ENCODE measurements at places on chromosomes 1 and 21.
A peak's percentile ranks its signal among the peaks of the same experiment; 100 is the strongest.

- no peak for DNase-seq
Measured at GRCh38 chr1:150730130-150730721, 9.5 kb upstream of the HORMAD1 start.

DNA sequence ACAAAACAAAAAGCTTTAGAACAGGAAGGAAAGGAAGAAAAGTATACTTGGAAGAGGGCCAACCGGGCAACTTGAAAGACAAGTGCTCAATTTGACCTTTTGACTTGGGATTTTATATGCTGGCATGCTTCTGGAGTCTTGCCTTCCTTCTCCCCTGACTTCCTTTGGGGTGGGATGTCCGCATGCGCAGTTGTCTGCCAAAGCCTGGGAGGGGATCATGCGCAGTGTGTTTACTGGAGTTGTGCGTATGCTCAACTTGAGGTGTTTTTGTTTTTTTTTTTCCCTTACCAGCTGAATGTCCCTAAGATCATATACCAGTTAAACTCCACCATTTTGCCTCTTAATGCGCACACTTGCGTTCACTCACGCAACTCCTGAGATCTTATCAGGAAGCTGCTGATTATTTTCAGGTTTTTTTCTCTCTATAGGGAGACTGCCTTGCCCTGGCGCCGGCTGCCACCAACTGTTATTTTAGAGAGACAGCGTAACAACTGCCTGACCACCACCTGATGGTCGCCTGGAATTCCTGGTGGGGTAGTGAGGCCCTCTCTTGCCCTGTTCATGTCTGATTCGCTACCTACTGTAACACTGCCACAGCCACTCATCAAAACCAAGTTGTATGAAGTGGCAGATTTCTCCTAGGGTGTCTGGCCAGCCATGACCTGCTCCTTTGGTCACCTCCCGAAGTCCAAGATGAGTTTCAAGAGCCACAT lies 138.7 kb upstream of the ZNF644 start:
- no peak for DNase-seq

- DNase-seq = peak; percentile 87
Measured at GRCh38 chr21:44353191-44353970, at the start of gene TRPM2. Gene TRPM2, plus strand, starts transcription at chr21:44353621. Its CDS starts 80 bp downstream, at chr21:44353701.

DNA sequence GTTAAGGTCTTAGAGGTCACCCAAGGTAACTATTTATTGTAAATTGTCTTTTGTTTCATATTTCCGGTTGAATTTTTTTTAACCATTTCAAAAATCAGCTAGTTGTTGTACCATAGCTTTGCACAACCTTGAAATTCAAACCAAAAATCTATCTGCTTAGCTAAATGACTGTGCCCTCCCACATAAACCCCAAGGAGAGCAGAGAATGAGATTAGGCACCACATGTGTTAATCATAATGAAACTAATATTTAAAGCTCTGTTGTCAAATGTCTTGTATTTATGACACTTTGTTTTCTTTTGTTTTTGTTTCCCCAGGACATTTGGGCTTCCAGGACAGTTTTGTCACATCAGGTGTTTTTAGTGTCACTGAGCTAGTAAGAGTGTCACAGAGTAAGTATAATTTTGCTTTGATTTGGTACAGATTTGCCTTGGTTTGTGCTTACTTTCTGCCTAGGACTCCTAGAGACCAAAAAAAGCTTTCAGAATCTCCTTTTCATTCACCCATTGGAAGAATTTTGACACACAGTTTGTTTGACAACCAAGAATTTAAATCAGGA lies 249.9 kb downstream of the NFIA start:
- peak; percentile 7 for DNase-seq

DNA sequence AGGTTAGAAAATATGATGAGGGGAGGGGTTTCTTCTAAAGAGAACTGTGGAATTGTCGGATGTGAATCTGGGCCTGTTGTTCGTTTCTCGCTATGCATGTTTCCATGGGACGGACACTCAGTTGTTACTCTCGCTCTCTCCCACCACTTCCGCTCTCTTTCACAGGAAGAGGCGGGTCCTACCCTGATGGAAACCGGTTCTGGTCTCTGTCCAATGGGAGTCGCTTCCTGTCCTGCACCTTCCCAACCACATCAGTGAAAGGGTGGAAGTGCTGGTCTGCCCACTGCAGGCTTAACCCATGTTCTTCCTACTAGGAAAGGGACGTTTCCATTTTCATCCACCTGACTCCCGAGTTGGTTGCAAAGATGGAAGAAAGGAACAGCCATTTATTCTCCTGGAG lies 119.4 kb downstream of the KCNJ15 start:
- DNase-seq = no peak

DNA sequence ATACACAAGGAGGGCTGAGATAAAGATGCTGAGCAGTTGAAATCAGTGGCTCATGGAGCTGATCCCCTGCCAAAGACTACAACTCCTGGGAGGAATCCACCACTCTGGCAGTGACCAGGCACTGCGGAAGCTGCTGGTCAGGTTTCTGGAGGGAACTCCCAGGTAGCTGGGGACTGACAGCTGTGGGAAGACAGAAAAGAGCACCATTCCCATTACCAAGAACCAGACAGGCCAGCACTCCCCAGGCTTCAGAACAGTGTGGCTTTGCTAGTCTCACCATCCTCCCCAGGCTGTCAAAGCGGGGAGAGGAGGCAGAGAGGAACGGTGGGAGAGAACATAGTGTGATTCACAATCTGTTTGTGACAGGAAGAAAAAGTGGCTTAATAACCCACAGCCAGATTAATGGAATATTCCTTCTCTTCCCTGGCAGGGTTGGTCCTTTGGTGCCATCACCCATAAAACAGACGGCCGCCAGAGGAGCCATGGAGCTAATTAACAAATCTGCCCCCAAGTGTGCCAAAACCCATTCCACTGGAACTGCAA lies 92.1 kb downstream of the MAB21L3 start:
- DNase-seq = no peak

DNA sequence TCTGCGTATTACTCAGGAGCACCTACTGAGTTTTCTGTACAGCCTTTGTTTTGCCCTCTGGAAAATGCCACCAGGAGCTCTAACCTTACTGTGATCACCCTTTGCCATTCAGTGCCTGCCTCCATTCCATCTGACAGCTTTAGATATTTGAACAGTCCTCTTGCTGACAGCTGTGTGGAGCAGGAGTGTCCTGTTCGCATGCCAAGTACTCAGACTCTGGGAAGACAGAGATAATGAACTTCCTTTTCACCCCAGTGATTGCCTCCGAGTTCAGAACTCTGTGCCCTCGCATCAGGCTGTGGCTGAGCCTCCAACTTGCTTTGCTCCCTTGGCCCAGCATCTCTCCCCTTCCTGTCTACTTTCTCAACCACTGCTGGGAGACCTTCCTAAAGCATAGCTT lies 74.0 kb downstream of the CACNA1E start:
- DNase-seq = no peak

DNA sequence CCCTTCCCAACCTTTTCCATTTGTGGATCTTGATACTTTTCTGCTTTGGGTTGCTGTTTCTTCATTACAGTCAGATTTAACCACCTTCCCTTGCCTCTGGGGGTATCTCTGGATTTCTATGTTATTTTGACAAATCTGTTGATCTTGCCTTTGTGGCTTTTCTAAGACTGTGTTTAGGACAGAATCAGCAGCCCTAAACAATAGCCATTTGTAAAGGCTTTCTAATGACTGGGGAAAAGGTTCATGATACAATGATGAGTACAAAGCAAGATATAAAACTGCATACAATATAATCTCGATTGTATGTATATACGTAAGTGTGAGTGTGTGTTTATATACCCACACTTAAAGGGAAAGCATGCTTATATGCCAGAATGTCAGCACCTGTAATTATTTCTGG lies 27.8 kb downstream of the FAM20B start:
- no peak for DNase-seq

DNA sequence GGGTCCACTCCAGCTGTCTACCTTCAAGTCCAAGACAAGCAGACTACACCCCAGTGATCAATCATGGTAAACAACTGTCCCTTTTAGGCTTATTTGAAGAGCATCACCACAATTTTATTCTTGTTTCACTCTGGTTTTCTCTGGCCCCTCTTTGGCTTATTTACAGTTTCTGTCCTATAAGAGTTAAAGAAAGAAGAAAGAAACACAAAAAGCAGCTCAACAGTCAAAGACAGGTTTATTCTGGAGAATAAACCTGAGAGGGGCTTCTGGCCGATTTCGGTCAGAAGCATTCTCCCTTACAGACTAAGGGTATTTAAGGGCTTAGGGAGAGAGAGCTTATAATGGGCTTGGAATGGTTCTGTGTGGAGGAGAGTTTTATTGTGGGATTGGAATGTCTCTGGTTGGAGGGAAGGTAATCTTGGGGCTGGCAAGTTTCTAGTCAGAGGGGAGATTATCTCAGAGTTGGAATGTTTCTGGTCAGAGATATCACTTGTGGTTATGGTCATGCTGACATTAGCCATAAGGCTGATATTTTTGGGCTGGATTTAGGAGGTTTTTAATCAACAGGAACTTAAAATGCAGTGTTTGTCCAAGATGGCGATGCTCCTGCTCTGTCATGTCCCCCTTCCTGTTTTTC lies 161.0 kb downstream of the URB2 start:
- DNase-seq = no peak

DNA sequence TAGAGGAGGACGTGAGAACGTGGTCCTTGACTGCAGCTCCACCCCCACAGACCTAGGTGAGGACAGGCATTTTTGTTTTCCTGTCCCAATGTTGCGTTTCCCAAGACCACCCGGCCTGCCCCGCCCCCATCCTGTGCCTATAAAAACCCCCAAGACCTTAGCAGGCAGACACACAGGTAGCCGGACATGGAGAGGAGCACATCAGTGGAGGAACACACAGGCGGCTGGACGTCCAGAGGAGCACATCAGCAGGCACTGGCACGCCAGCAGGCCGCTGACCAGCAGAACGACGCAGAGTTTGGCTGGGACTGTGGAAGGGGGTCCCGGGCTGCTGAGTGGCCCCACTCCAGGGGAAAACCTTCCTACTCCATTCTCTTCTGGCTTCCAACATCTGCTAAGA lies 12.7 kb upstream of the HMGCL start:
- DNase-seq = no peak

DNA sequence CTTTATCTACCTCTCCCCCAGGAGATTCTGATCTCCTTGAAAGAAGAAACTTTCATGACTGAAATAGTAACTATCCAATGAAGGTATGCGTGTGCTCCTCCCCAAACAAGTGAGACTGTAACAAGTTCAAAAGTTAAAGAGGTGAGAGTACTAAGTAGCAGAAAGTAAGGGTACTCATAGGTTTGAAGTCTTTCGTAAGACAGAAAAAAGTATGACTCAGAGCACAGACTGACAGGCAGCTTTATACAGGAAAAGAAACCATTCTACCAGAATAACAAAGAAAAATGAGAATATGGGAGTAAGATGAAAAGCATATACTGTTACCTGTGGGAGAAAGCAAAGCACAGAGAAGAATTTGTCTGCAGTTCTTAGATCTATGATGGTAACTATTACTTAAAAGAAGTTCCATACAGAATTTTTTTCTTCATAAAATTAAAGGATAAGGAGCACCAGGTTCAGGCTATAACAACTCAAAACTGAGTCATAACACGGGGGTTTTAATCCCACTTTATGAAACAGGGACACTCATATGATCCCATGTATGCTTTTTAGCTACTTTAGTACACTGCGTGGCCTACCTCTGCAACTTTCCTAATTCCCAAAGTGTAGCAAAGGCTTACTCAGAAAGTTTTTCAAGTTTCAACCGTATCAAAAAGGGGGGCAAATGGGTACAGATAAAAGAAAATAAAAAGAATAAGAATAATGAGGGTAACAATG lies 52.0 kb downstream of the FOXJ3 start:
- DNase-seq = no peak

DNA sequence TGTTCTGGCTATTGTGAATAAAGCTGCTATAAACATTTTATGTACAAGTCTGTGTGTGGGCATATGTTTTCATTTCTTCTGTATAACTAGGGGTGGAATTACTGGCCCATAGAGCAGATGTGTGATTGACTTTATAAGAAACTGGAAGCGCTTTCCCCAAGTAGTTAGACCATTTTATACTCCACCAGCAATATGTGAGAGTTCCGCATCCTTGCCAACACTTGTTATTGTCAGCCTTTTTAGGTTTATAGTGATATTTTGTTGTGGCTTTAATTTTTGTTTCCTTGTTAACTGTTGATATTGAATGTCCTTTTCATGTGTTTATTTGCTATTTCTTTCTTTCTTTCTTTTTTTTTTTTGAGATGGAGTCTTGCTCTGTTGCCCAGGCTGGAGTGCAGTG lies 9.4 kb downstream of the MAN1C1 start:
- no peak for DNase-seq

GRCh38 chr1:33008051-33008914 lies 28.4 kb downstream of the AK2 start:
- no peak for DNase-seq

DNA sequence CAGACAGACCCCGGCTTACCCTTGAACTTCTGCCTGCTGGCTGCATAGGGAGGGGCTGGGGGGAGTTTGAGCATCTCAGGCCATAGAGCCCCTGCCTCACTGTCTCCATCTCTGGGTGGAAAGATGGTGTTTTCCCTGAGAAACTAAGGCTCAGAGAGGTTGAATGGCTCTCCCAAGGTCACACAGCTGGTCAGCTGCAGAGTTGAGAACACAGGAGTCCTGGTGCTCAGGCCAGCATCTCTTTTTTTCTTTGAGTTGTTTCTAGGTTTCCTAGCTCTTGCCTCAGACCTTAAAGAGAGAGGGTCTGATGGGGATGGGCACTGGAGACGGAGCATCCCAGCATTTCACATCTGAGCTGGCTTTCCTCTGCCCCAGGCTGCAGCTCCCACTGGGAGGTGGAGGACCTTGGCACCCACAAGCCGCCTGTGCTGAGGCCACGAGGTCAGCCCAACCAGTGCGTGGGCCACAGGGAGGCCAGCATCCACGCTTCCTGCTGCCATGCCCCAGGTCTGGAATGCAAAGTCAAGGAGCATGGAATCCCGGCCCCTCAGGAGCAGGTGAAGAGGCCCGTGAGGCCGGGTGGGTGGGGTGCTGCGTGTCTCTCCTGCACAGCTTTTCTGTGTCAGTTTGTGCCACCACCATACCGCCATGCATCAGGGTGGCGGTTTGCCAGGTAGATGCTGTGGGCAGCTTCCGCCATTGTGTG lies 21.8 kb downstream of the PCSK9 start:
- DNase-seq = no peak

- DNase-seq = no peak
Measured at GRCh38 chr1:18201997-18202719, 94.6 kb downstream of the IGSF21 start.

All from suppressor macrophage treated with lipopolysaccharide for 4 hours (primary cell).